ENCODE measurements at places on chromosomes 13 and 19.

GRCh38 chr13:83740622-83741021 lies 141.7 kb downstream of the SLITRK1 start:
- no peak for DNase-seq

GRCh38 chr19:18098891-18099622 lies 1.5 kb downstream of the MAST3 start:
- DNase-seq = peak; percentile 37

GRCh38 chr13:27024776-27025492 lies 146.7 kb downstream of the USP12 start:
- DNase-seq = no peak

- no peak for DNase-seq
Measured at GRCh38 chr13:23383151-23383550, 50.4 kb downstream of the SACS start.

DNA sequence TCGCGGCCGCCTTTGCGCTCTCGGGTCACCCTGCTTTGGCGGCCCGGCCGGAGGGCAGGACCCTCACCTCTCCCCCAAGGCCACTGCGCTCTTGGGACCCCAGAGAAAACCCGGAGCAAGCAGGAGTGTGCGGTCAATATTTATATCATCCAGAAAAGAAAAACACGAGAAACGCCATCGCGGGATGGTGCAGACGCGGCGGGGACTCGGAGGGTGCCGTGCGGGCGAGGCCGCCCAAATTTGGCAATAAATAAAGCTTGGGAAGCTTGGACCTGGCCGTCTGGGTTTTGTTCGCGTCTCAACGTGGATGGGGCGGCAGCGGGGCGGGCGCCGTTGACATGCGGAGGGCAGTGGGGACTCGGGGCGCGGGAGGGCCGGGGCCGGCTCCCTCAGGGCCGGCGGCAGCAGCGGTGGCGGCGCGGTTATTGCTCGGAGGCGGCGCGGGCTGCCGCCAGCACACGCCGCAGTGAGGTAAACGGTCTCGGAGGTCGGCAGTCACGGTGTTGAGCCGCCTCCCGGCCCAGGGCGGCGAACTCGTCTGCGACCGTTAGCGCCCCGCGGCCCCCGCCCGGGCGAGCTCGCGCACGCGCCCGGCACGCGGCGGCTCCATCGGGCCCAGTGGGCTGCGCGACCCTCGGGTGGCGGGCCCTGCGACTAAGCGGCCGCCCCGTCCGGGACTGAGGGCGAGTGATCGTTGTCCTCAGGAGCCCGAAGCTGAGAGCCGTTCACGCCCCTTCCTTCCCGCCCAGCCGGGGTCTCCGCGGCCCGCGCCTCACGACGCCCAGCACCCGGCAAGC lies 9.4 kb downstream of the CBARP start:
- DNase-seq = no peak

DNA sequence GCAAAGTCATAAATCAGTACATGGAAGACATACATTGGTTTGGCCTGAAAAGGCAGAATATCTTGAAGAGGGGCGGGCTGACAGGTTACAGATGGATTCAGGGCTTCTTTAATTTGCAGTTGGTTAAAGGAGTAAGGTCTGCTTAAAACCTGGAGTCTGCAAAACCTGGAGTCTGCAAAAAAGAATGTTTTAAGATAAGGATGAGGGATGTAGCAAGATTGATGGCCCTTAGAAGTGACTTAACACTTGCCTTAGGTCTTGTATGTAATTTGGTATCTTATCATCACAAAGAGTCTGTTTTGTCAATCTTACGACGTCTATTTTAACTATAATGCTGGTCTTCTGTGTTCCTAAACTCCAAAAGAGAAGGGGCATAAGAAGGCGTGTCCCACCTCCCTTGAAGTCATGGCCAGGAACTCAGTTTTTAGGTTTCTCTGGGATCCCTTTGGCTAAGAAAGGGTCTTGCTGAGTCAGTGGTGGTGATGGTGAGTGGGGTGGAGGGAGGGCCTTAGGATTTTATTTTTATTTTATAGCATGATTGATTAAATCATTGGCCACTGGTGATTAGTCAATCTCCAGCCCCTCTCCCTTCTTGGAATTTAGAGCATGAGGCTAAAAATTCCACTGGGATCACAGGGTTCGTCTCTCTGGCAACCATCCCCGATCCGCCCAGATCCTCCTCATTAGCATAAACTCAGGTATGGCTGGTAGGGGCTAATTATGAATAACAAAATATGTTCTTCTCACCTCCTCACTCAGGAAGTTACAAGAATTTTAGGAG lies 10.1 kb upstream of the HAS1 start:
- DNase-seq = no peak

DNA sequence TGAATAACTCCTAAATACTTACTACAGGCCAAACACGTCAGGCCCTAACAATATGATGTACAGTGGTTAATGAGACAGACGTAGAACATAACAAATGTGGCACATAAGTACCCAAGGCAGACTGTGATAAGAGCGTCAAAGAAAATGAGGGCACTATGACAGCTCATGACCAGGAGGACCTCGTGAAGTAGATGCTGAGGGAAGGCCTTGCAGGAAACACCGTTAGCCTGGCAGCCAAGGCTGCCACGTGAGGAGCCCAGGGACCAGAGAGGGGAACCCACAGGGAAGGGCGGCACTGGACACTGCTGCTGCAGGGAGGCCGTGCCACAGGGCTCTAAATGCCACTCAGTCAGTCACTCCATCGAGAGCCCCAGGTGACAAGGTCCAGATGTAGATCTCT lies 5.7 kb downstream of the TUBGCP3 start:
- DNase-seq = no peak

DNA sequence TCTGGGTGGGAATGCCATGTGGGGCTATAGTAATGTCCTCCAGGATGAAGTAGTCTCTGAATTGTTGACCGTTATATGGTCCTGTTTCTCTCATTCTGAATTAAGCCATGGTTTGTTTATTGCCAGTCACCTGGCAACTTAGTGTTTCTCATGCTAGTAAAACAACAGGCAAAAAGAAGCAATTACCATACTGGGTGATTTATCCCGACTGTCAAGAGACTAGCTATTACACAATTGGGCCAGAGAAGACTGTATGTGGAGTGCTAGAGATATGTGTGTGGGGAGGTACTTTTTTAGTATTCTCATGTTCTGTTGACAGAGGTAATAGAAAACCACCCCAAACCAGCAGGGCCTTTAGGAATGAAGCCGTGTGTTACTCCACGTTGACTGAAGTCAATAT lies 258.2 kb downstream of the TDRD3 start:
- no peak for DNase-seq

GRCh38 chr13:56752636-56753035 lies 388.1 kb upstream of the PRR20A start:
- DNase-seq = no peak

DNA sequence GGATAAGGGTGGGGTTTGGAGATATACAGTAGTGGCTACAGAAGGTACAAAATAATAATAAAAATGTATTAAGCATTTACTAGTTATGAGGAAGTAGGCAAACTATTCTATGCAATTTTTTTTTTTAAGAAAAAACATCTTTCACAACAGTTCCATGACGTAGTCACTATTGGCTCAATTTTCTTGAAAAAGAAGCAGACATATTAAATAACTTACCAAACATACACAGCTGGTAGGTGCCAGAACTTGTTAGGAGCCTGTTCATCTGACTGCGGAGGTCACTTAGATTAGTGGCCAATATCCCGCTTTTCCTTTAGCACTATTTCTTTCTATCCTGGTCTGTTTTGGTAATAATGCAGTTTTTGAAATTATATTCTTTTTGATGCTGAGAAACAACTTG lies 593.5 kb downstream of the KCTD12 start:
- no peak for DNase-seq

GRCh38 chr19:29326849-29327840 lies 114.2 kb upstream of the UQCRFS1 start:
- no peak for DNase-seq

DNA sequence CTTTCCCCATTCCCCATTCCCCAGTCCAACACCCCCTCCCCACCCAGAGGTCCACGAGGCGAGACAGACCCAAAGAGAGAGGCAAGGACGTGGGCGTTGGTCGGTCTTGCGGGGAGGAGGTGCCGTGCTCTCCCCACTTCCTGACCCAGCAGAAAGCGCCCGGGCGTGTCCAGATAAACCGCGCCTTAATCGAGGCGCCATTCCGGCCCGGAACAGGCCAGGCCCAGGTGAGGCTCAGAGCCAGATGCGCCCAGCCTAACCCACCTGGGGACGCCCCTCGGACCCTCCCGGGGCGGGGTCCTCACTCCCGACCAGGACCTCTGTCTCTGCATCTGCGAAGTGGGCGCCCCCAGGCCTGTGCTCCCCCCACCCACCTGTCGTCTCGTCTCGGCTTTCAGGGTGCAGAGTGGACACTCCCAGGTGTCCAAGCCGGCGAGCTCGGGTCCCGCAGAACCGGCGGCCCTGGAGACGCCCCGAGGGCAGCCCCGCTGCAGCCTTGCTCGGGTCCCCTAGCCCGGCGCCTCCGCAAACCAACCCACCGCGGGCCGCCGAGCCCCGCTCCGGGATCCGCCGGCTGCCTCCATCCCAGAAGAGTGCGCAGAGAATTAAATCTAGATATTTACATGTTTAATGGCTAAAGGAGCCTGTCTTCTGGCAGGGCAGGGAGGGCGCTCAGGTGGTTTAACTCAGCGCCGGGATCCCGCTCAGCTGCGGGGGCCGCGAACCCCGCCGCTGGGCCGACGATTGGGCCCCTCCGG lies 5.0 kb upstream of the ONECUT3 start:
- DNase-seq = peak; percentile 22

DNA sequence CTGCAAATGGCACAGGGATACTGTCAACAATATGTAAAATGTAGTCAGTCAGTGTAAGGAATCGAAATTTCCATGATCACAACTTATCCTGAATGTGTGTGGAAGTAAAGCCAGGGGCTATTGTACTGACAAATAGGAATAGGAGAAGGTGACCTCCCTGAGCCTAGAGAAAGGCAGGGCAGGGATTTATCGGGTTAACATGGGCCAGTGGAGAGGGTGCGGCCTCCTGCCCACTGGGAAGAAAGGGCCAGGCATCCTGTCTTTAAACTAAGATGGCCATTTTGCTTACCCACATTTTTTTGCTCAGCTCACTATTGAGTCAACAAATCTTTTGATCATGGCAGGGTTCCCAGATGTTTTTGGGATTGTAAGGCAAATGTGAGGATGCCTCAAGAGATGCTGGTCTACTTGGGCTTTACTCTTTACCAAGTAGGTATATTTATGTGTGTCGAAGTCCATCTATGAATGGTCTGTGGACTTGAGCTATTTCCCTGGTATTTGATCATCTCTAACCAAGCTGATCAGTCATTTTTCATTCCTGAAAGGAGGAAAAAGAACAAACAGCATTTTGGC lies 116.6 kb upstream of the RNF113B start:
- no peak for DNase-seq

- DNase-seq = no peak
Measured at GRCh38 chr13:39499604-39500003, 103.4 kb downstream of the LHFPL6 start.

GRCh38 chr13:33717775-33718174 lies 100.2 kb upstream of the RFC3 start:
- no peak for DNase-seq

DNA sequence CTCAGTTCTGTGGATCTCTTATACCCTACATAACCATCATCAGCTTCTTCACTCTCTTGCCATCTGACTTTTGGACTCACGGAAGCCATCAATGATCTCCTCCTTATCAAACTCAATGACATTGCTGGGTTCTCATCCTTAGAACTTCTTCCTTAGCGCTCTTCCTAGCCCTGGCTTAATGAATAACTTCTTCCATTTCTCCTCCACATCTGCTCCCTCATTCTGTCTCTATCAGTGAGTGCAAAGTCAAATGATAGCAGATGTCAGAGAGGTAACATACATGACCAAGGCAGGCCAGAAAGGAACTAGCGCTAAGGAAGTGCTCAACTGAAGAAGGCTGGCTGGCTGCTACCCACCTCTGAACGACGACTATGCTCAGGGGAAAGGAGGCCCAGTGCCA lies 449.8 kb downstream of the COG6 start:
- DNase-seq = no peak

GRCh38 chr19:34171877-34172660 lies at the start of gene LSM14A:
Gene LSM14A (plus strand): TSS chr19:34172504. CDS start chr19:34172643, 139 bp downstream.
- DNase-seq = peak; percentile 97

GRCh38 chr13:27806744-27807387 lies 14.6 kb downstream of the GSX1 start:
- DNase-seq = no peak

DNA sequence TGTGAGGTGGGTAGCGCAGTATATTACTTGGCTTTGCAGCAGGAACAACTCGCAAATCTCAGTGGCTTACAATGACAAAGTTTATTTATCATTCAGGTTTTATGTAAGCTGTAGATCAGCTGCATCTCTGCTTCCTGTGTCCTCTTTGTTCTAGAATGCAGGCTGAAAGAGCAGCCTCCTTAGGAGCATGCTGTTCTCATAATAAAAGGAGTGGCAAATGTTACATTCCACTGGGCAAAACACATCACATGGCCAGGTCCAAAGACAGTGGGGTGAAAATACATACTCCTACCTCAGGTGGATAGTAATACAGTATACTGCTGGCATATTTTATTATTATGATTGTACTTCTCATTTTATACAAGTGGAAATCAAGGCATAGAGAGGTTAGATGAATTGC lies 1.2 kb upstream of the CSNK1A1L start:
- DNase-seq = no peak

DNA sequence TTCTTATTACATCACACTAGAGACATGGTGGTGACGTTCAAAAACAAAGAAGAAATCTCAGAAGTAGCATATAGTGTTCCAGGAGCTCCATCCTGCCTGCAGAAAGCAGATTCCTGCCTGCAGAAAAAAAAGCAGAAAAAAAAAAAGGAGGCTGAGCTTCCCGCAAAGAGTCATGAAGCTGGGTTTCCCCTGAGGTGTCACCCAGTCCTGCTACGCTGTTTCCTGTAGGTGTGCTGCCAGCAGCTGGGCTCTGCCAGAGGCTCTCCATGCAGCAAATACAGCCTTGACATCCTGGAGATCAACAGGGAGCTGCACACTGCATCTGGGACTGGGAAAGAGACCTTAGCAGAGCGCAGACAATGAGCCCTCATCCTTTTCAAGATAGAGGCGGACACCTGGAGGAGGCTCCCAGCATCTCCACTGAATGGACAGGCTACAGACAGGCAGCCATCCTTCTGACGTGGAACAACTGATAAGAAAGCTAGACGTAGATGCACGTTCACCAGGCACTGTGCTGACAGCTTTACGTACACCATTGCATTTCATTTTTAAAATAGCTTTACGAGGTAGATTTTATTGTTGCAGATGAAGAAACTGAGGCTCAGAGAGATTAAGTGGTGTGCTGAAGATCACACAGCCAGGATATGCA lies 350.9 kb downstream of the FOXO1 start:
- peak; percentile 65 for DNase-seq

Measured in DMS53 (cell line).